ENCODE measurements at places on chromosomes 6 and 20. TPM values are rescaled to one million over a fixed set of nuclear protein-coding genes. Genes with fewer than 3 reads are reported as not detected.

Gene OSER1
- total RNA-seq: 34.2 TPM

Gene TPD52L1
- total RNA-seq: 146 TPM

Gene PRKN
- 20.3 TPM for total RNA-seq

Gene WFDC10B
- not detected for total RNA-seq

Gene PRR3
- total RNA-seq: 5.5 TPM

GRCh38 chr20:15278041-15278440, 940.6 kb upstream of the FLRT3 start:
- no peak for DNase-seq

GRCh38 chr20:32764005-32764960, 2.1 kb downstream of the DNMT3B start:
- DNase-seq: no peak

GRCh38 chr6:159808647-159809046, 8.6 kb downstream of the PNLDC1 start:
- DNase-seq: no peak

DNA sequence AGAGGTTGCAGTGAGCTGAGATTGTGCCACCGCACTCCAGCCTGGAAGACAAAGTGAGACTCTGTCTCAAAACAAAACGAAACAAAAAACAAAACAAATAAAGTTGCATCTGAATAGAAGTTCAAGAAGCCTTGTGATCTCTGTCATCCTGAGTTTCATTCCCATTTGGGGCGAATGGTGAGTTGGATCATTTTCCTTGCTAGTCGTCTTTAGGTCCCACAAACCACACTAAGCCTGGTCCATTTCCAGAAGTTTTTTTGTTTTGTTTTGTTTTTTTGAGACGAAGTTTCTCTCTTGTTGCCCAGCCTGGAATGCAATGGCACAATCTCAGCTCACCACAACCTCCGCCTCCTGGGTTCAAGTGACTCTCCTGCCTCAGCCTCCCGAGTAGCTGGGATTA, 33.8 kb downstream of the ZNF217 start:
- DNase-seq: no peak

DNA sequence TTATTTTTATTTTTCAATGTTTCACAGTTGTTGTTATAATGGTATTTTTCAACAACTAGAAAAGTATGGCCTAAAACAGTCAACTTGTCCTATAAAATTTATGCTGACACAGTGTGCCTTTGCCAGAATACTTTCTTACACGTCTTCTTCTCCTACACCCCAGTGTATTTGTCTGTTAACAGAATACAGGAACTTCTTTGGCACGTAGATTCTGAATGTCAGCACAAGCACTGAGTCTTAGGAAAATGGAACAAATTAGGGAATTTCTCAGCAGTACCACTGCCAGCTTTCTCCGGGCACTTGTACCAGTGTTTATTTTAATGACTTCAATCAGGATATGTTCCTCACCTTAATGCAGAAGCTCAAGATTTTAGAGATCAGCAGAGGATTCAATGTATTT, 26.7 kb upstream of the AKIRIN2 start:
- DNase-seq: no peak

DNA sequence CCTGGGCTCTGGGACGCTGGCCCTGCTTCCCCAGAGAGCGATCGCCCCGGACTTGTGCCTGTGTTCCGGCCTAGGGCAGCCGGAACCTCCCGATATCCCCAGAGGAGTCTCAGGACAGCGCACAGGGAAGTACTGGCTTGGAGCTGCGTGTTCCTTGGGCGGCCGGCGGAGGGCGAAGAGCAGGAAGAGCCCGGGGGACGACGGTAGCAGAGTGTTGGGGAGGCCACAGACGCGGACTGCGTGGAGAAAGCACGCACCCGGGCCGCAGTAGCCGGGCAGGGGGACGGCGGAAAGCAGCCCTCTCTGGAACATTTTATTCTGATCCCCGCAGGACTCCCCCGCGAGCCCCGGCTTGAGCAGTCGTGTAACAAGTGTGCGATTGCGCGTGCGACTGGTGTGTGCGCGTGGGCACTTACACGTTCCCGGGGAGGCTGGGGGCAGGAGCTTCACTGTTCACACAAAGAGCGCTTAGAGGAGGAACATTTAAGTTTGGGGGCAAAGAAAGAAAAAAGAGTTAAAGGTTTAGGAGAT, 36.1 kb downstream of the NCR2 start:
- no peak for DNase-seq

Data from suprapubic skin (tissue), 4 donors.